Retina (tissue), 1 donor: ENCODE measurements at places on chromosomes 16 and 17.

- no peak for DNase-seq
Measured at GRCh38 chr16:56067406-56067805, 123.9 kb upstream of the GNAO1 start.

GRCh38 chr17:206941-207560 is 25.6 kb upstream of the DOC2B start:
- no peak for DNase-seq

- DNase-seq, result no peak
Measured at GRCh38 chr16:72913551-72913950, 134.4 kb downstream of the ZFHX3 start.

DNA sequence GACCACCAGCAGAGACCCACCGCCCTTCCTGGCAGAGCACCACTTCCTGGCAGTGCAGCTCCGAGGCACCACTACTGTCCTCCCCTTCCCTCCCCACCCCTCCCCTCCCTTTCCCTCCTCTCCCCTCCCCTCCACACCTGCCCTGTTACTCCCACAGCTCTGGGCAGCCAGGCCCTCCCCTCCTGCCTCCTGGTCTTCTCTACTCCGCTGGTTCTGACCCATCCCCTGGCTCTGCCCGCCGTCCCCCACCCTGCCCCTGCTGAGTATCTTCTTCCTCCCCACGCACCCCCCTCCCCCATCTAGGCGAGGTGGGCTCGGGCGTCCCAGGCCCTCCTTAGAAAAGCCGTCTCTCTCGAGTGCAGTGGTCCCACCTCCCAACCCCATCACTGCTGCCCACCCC is 77.7 kb downstream of the AMFR start:
- no peak for DNase-seq

DNA sequence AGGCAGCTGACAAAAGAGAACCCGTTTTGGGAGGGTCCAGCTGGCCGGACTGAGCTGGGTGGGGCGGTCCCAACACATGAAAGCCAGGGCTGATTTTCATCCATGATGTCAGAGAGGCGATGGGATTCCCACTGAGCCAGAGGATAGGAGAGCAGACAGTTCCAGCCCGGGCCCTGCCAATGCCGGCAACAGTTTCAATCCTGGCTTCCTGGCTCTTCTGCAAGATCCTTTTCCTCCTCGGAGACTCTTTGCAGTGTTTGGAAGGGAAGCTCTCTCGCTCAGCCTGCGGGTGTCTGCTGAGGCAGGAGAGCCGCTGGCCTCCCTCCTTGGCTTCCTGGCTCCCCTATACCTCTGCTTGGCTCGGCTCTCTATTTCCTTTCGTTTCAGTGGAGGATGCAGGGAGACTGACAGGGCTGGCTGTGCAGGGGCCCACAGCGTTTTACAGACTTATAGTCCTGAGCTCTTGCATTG is 145.5 kb upstream of the SOX9 start:
- no peak for DNase-seq

DNA sequence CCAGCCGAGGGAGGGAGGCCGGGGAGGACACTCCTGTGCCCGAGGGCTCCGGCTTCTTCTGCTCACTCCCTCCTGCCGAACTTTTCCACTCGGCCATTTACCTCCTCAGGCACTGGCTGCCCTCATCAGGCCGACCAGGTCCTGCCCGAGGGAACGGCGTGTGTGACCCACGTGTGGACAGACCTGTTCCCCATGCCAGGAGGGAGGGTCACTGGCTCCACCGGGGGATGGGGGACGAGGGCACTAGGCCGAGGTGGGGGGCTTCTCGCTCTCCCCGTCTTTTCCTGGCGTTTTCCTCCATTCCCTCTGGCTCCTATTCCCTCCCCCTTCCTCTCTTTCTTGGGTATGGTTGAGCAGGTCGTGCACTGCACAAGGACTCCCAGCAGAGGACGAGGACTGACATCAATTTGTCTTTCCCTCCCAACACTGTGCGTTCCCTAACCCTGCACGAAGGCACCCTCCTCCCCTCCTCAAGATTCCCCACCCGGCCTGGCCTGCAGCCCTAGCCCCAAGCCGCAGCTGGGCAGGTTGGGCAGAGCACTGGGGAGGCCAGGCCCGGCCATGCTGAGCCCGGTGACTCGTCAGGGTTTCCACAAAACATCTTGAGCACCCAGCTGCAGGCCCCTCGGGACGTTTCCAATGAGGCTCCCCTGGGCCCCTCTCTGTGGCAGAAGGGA is 3.2 kb upstream of the IL17C start:
- DNase-seq, result no peak

DNA sequence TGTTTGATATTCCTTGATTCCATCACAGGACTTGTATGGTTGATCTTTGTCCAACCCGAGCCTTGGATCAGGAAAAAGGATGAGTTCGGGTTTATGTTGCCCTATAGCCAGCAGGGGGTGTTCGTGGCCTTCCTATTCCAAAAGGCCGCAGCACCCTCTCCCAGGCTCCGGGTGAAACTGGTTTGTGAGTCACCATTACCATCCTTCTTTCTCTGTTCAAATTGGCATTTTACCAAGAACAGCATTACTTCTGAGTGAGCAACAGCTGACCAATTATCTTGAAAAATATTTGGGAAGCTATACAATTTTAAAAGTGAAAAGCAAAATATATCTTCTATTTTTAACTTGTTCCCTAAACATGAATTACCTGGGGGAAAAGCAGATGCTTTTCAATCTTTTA is 24.3 kb upstream of the KRT20 start:
- DNase-seq, result peak; percentile 80

DNA sequence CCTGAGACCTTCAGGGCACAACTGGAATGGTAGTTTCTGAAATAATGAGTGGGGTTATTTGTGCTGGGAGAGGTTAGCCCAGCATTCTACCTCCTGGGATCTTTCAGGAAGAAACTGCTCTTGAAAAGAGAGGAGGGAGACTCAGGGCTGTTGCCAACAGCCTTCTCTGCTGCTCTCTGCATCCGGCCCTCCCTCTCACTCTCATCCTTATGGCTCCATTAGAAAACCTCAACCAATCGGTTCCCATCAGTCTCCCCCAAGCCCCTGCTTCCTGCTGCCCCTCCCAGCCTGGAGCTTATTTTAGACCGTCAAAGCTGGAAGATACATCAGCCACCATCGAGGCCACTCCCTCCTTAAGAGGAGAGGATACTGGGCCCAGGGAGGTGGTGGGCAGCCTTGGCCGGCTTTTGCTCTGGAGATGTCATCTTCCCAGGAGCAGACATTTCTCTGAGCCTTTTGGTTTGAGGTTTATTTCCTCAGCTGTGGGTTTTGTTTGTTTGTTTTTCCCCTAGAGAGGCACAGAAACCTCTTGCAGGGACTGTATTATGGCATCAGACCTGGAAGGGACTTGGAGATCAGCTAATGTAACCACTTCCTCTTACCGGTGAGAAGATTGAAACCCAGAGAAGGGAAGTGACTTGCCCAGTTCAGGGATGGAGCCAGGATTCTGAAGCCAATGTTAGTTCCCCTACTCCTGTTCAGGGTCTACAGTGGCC is 2.7 kb downstream of the MPRIP start:
- DNase-seq, result peak; percentile 44

DNA sequence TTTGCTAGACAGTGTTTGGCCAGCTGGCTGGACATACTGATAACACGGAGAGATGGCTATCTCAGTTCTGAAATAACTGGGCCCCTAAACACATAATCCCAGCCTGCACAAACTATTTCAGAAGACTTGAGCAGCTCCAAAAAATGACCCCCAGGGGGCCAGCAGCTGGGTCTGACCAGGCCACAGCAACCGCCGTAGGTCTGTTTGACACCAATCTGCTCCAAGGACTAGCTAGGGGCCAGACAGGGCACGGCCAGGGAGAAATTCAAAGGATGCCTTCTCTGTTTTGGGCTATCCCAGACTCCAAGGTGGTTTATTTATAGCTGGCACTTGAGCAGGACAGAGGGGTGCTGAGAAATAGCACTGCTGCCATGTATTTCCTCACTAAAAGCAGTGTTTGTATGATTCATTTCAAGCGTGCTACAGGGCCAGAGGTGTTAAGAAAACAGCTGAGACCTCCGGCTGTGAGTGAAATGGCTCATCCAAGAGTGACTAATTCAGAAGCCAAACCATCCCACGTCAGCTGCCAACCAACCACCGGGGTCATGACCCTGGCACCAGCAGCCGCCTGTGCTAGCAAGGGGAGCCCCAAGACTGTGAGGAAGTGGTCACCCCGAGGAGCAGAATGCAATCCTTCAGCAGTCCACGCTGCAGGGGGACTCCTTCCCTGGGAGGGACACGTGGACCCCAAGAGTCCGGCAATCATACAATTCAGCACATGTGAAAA is 5.7 kb downstream of the GGA2 start:
- peak; percentile 81 for DNase-seq

GRCh38 chr17:75240394-75241142 is 20.8 kb downstream of the GGA3 start:
- peak; percentile 44 for DNase-seq

DNA sequence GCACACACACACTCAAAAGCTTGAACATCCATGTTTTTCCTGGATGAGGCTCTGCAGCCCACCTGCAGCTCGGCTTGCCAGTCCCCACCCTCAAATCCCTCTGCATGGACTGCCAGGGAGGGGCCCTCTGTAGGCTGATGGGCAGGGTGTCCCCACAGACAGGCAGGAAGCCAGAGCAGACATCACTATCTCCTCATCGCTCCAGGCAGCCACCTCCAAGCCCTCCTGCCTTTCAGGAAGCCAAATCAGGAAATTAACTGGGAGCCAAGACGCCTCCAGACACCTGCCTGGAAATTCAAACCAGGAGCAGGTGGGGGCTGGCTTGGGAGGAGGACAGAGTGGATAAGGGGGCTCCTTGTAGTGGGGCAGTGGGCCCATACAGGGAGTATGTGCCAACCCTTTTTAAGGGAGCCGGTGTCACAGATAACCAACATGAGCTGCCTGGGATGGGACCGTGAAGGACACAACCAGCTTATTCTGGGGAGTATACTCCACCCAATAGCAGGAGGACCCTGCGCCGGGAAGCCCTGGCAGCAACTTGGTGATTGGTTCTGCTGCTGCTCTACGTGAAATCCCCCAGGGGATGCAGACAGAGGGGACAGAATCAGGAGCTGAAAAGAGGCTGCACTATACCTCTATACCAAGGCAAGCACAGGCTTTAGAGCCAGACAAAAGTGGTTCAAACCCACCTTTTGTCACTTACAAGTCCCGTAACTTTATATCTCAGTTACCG is 139.1 kb downstream of the CCT6B start:
- no peak for DNase-seq

- no peak for DNase-seq
Measured at GRCh38 chr16:82040296-82040695, 5.2 kb downstream of the HSD17B2 start.

- DNase-seq, result no peak
Measured at GRCh38 chr16:48318630-48319029, 66.6 kb downstream of the SIAH1 start.
